ENCODE measurements at places on chromosomes 16 and 17. TPM values are rescaled to one million over a fixed set of nuclear protein-coding genes. Genes with fewer than 3 reads are reported as not detected.

Gene FN3K
- polyA plus RNA-seq: 4.3 TPM

Gene SPATA22
- not detected for polyA plus RNA-seq

Gene HES7
- polyA plus RNA-seq: 0.71 TPM

Gene NGFR
- polyA plus RNA-seq: 0.76 TPM

Gene CCL2
- 210 TPM for polyA plus RNA-seq

Gene MT1M
- 0.45 TPM for polyA plus RNA-seq

Gene PRSS27
- polyA plus RNA-seq: 7.7 TPM

DNA sequence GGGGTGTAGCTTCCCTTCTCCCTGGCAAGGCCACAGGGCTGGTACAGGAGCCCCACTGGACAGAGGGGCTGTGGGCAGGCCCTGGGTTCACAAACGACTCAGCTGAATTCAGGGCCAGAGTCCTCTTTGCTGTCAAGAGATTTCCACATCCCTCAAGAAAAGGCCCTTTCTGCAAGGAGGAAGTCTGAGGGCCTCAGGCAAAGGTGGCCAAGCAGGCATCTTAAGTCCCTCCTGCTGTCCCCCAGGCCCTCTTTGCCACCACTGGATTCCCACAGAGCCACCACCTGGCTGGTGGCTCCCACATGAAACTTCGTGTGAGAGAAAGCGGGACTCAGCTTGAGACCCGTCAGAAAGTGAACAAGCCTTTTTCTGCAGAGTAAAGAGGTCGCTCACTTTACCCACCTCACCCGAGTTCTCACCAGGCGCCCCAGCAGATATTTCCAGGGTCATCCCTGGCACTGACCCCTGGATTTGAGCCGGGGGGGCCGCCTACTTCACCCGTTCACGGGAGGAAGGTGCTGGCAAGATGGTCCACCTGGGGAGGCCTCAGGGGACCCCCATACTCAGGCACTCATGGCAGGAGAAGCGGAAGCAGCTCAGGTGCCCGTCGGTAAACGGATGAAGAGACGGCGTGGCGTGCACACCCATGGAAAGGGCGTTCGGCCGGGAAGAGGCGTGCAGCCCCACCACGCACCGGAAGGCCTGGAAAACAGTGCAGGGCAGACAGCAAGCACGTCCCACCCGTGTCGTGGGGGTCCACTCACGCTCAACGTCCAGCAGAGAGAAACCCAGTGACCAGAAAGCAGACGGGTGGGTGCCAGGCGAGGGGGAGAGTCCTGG lies 3.6 kb downstream of the RNF166 start:
- H3K36me3 ChIP-seq: peaks cover 12% of the 10 kb centered on the region
- no peak overlapping the region for H3K27ac ChIP-seq
- H3K4me3 ChIP-seq: no peak overlapping the region
- DNase-seq: no peak
- H3K27me3 ChIP-seq: no peaks in the 10 kb centered on the region

GRCh38 chr16:77414752-77415231 lies 20.0 kb downstream of the ADAMTS18 start:
- DNase-seq: no peak
- H3K36me3 ChIP-seq: no peaks in the 10 kb centered on the region
- no peak overlapping the region for H3K4me3 ChIP-seq
- H3K27me3 ChIP-seq: no peaks in the 10 kb centered on the region
- no peaks in the 10 kb centered on the region for H3K4me1 ChIP-seq

GRCh38 chr17:58267347-58268324 lies 13.1 kb downstream of the MPO start:
- no peak for DNase-seq
- H3K27ac ChIP-seq: no peak overlapping the region
- no peaks in the 10 kb centered on the region for H3K36me3 ChIP-seq
- H3K27me3 ChIP-seq: peaks cover 43% of the 10 kb centered on the region
- H3K4me1 ChIP-seq: no peaks in the 10 kb centered on the region

DNA sequence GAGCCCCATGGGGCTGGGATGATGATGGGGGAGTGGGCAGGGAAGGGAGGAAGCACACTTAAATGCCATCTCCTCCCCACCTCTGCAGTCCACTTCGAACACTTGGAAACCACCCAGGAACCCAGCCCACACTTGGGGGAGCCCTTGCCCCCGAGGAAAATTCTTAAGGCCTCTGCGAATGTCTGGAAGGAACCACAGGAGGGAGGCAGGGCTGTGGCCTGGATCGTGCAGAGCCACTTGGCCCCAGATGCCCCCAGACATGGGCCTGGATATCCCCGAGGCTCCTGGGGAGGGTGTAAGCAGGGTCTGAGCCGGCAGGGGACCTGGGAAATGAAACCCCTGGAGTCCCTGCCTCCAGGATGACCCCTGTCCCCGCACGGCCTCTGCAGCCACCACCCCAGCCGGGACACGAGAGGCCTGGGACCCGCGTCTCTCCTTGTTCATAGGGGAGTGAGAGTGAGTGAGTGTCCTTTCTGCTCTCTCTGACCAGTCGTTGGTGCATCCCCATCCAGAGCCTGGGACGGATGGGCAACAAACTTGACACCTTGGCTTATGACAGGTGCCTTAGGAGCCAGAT lies 11.8 kb upstream of the MTSS2 start:
- DNase-seq: no peak
- no peaks in the 10 kb centered on the region for H3K27me3 ChIP-seq
- H3K4me3 ChIP-seq: no peak overlapping the region
- no peak overlapping the region for H3K27ac ChIP-seq
- peaks cover 45% of the 10 kb centered on the region for H3K4me1 ChIP-seq
- H3K36me3 ChIP-seq: no peaks in the 10 kb centered on the region

GRCh38 chr16:70512456-70512855 lies 10.9 kb downstream of the COG4 start:
- no peaks in the 10 kb centered on the region for H3K27me3 ChIP-seq
- no peak overlapping the region for H3K4me3 ChIP-seq
- DNase-seq: no peak
- H3K36me3 ChIP-seq: peaks cover 55% of the 10 kb centered on the region
- H3K4me1 ChIP-seq: no peaks in the 10 kb centered on the region
- H3K27ac ChIP-seq: no peak overlapping the region

GRCh38 chr16:12798846-12799245 lies 4.8 kb downstream of the CPPED1 start:
- no peaks in the 10 kb centered on the region for H3K27me3 ChIP-seq
- H3K27ac ChIP-seq: no peak overlapping the region
- DNase-seq: no peak
- no peaks in the 10 kb centered on the region for H3K36me3 ChIP-seq
- peaks cover 11% of the 10 kb centered on the region for H3K4me1 ChIP-seq

DNA sequence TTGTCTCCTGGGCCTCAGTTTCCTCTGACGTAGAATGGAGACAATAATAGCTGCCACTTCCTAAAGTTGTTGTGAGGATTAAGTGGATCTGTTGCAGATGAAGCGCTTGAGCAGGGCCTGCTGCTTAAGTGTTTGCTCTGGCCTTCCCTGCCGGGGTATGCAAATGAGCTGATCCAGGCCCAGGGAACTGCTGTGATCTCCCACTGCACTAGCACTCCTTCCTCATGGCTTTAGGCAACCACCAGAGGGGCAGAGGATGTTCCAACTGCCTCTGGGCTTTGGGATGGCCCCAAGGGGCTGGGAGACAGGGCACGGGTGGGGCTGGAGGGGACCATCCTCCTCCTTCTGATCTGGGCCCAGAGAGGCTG lies 6.2 kb downstream of the SBK1 start:
- no peak for DNase-seq
- no peak overlapping the region for H3K4me3 ChIP-seq
- H3K27me3 ChIP-seq: 0 out of 2 replicates have a peak, but pooled peaks cover 1% of the 10 kb centered on the region
- H3K27ac ChIP-seq: no peak overlapping the region
- H3K36me3 ChIP-seq: no peaks in the 10 kb centered on the region
- no peaks in the 10 kb centered on the region for H3K4me1 ChIP-seq

DNA sequence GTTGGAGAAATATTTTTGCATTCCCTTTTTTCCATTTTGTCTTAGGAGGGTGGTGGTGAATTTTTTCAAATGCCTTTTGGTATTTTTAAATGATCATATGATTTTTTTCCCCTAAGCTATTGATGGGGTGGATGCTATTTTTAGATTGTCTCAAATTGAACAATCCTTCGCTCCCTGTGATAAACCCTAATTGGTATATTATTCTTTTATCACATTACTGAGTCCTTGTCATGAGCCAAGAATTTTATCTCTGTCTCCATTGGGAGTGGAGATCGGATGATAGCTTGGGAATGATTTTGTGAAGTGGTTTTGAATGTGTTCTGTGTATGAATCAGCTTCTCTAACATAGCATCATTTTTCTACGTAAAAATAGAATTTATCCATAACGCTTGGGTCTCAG lies 15.4 kb downstream of the NECAB2 start:
- H3K36me3 ChIP-seq: no peaks in the 10 kb centered on the region
- no peak overlapping the region for H3K27ac ChIP-seq
- peaks cover under 1% of the 10 kb centered on the region for H3K27me3 ChIP-seq

- H3K27me3 ChIP-seq: no peaks in the 10 kb centered on the region
- no peak overlapping the region for H3K27ac ChIP-seq
- H3K36me3 ChIP-seq: no peaks in the 10 kb centered on the region
- no peaks in the 10 kb centered on the region for H3K4me1 ChIP-seq
Measured at GRCh38 chr16:4133897-4134372, 17.7 kb upstream of the ADCY9 start.

GRCh38 chr16:23107117-23107516 lies 42.1 kb downstream of the USP31 start:
- DNase-seq: no peak
- H3K4me3 ChIP-seq: no peak overlapping the region
- peaks cover 4% of the 10 kb centered on the region for H3K4me1 ChIP-seq
- peaks cover 25% of the 10 kb centered on the region for H3K36me3 ChIP-seq
- no peaks in the 10 kb centered on the region for H3K27me3 ChIP-seq

DNA sequence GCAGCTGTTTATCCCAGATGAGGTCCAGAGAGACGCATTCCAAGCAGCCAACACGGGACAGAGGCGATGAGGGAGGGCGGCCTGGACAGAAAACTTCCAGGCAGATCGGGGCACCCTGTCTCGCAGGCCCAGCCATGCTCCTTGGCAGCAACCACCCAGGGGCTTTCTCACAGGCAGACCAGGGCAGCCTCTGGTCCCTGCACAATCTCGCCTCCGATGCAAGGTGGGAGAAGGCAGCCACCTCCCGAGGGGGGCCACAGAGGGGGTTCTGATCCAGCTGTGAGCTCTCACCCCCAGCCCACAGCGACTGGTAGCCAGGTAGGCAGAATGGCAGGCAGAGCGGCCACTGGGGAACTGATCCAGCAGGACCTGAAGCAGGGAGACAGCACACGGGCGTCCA lies 48.7 kb downstream of the LMF1 start:
- no peaks in the 10 kb centered on the region for H3K27me3 ChIP-seq
- no peak for DNase-seq
- no peak overlapping the region for H3K4me3 ChIP-seq
- no peak overlapping the region for H3K27ac ChIP-seq
- H3K36me3 ChIP-seq: no peaks in the 10 kb centered on the region
- no peaks in the 10 kb centered on the region for H3K4me1 ChIP-seq

Measured in SK-N-SH (cell line).